Omental fat pad (tissue), 4 donors: ENCODE measurements at places on chromosomes 1 and 21.
A peak's percentile ranks its signal among the peaks of the same experiment; 100 is the strongest.

DNA sequence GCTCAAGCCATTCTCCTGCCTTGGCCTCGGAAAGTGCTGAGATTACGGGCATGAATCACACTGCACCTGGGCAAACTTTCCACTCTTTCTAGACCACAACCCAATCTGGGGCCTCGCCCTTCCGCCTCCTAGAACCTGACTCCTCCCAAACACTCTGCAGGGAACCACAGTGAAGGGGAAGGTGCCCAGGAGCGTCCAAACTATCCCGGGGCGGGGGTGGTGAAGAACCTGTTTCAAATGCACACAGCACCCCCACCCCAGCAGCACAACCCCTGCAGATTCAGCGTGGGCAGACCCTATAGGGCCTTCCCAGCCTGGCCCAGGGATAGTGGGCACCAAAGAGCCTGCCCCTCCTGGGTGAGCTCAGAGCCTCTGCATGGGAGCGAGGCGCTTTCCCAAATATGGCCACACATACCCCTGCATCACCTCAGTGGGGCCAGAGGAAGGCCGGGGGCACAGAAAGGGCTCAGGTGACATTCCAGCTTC, 86.9 kb downstream of the STUM start:
- no peak for DNase-seq

GRCh38 chr1:151156515-151156819, at the start of gene TNFAIP8L2:
Gene TNFAIP8L2 (plus strand): TSS chr1:151156649. CDS start chr1:151158698, 2,049 bp downstream.
- DNase-seq: no peak

DNA sequence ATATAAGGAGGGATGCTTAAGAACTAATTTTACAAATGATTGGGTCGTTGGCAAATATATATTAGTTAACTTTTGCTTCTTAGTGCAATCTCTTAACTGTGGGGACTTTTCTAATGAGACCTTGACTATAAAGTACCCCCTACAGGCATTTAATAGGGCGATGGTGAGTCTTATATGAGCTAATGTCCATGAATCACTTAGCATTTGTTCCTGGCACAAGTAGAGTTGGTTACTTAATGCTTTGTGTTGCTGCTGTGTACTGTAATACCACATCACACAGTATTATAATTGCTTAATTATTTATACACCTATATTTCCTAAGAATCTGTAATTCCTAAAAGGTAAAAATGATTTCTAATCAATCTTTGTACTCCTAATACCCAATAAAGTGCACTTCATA, 25.3 kb upstream of the TMCO1 start:
- no peak for DNase-seq

DNA sequence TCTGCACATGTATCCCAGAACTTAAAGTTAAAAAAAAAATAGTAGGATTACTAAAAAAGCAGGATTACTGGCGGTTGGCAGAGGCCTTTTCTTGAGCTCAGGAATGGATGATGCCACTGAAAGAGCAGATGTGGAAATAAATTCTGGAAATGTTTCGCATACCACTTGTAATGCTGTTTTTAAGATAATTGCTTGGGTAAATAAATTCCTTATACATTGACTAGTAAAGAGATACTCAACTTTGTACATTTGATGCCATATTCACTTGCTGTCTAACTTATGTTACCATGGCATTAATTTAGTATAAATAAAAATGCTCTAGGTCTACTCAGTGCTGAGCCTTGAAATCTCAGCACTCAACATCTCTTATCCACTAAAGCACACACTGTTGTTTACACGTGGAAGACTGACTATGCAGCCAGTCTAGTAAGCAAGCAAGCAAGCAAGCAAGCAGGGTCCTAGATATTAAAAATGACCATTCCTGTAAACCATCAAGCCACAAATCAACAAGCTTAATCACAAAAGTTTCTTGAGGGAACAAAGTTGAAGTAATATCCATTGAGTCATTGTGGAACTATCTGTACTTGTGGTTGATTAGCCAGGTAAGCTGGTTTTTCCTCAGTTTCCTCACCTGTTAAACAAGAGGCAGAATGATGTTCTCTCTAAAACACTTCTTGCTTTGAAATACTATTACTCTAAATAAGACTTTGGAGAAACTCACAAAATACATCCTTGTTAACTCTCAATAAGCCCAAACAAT, 1.7 kb upstream of the RASAL2 start:
- no peak for DNase-seq

DNA sequence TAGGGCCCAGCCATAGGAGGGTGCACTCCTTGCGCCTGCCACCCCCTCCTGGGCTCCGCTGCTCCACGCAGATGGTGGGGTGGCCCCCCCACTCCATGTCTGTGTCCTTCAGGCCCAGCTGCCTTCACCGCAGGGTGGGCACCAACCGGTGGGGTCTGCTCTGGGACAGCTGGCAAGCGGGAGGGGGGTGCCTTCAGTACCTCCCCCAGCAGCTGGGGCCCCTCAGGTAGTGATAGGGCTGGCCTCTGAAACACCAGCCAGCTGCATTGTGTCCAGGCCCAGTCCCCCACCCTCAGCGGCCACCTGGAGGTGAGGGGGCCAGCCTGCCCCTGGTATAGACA, 360 bp downstream of the GJC2 start:
- peak; percentile 16 for DNase-seq

GRCh38 chr1:229726061-229726460, 100.0 kb downstream of the URB2 start:
- DNase-seq: no peak

DNA sequence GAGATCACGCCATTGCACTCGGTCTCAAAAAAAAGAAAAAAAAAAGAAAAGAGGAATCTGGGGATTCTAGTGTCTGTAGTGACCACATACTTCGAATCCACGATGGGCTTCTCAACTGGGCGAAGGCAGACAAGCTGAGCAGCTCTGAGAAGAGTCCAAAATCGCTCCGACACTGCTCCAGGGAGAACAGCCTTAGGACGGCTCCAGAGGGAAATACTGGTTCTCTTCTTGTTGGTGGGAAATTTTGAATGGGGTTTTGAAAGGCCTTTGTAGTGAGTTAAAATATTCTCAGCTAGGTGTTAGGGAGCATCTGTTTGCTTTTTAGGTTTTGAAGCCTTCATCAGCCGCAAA, 18.3 kb upstream of the HJV start:
- DNase-seq: no peak

GRCh38 chr1:30275926-30276764, 447.2 kb downstream of the MATN1 start:
- no peak for DNase-seq

DNA sequence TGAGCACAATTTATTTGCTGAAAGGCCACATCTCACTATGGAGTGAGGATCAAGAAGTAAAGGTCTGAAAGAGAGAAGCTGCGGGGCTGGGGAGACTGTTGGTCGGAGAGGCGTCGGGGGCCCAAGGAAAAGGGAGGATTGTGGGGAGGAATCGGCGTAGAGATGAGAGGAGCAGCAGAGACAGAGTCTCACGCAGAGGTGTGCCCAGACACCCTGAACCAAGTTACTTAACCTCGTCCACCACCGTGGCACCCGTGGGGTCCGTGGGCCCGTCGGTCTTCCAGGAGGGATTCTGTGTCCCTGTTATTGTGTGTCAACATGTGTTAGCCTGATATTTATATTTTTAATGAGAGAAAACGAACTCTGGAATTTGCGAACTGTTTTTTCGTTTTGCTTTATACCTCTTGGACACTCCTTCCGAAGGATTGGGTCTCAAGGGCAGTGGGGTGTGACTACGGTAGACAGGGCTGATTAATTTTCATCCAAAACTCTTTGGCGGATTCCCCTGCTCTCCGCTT, 3.8 kb upstream of the NBPF1 start:
- DNase-seq: no peak

DNA sequence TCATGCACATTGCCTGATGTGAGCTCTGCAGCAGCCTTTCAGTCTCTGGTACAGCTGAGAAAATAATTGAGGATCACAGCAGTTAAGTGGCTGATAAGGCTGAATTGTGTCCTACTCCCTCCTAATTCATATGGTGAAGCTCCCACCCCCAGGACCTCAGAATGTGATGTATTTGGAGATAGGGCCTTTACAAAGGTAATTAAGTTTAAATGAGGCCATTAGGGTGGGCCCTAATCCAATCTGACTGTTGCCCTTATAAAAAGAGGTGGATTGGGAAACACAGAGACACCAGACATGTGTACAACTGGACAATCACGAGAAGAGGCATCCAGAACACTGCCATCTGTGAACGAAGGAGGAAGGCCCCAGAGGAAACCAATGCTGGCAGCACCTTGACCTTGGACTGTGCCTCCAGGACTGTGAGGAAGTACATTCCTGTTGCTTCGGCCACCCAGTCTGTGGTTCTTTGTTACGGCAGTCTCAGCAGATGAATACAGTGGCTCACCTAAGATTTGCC, 148.1 kb downstream of the TRABD2B start:
- DNase-seq: no peak

GRCh38 chr1:85245456-85245855, 14.0 kb downstream of the C1orf52 start:
- DNase-seq: no peak

- no peak for DNase-seq
Measured at GRCh38 chr1:168341483-168341975, 60.9 kb downstream of the TBX19 start.

DNA sequence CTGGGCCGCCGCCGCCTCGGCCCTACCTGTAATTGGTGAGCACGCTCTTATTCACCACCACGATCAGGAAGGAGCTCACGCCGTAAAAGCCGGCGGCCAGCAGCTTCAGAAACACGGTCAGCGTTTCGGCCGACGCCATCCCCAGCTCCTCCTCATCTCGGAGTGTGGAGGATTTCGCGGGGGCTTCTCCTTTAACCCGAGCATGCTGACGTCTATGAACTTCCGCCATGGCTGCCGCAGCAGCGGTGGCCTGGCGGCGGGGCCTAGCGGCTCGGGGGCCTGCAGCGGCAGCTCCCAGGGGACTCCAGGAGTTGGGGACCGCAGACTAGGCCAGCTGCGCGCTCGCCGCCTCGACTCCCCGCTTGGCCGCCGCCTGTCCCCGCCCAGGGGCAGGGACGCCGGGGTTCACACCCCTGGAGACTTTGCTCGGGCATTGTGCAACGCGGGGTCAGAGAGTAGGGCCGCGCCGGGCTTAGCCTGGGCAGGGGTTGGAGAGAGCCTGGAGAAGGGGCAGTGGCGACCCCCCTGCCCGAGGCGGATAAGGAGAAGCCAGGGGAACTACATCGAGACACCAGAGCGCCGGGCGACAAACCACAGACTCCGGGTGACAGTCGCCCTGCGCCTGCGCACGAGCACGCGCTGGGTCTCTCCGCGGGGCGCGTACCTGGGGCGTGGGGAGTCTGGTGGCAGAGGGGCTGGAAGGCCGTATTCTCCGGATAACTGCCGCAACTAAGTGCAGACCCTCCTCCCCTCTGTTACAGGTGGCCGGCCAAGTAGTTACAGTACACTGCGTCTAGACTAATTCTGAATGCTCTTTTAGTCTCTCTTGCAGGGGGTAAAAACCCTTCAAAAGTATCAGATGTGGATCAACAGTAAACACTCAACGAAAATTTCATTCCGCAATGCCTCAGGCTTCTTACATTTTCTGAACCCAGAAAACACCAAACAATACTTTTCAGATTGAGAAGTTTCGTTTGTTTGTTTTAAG, at the start of gene SLC35D1:
Gene SLC35D1 (minus strand): TSS at position 364 of the 988 bp plus-strand sequence. CDS start 135 bp downstream, at position 229.
- DNase-seq: peak; percentile 35

DNA sequence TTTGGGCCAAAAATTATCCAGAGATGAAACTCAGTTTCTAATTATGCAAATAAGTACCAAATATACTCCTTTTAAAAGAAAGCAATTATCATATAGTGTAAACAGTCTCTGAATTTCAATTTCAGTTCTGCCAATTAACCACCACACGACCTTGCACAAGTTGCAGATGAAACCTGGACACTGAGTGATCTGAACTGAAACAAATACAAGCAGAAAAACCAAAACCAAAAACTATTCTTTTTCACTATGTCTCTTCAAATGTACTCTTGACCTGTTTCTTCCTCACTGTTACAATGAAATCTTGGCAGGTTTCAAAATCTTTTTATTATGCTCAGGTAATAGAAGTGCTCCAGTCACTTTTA, 79.2 kb downstream of the TYW3 start:
- DNase-seq: no peak

DNA sequence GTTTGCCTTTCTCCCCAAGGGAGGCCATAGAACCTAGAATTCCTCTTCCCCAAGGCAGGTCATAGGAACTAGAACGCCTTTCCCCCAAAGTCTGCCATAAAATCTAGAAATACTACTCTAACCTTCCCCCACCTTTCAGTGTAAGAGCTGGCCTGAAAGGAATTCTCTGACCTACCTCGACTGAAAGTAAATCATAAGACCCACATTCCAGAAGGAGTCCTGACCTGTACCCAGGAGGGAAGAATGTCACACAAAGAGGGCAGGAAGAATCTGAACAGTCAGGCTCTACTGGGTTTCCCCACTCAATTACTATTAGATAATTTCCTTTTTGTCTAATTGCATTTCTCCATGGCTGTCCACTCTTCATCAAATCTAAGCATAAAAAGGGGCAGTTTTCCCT, 5.7 kb upstream of the ATG4C start:
- no peak for DNase-seq

DNA sequence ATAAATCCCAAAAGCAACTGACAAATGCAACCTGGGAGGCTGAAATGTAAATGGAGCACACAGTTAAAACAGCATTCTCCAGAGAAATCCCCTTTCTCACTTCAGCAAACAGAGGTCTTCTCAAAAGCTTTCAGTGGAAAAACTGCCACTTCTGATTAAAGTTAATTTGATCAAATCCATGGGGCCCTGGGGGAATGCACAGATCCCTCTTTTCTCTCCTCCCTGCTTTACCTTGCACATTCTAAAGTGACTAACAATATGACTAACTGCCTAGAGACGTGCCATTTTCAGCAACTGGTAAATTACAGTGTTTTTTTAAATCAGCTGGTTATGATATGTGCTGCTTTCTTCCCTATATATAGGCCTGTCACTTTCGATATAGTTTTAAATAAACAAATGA, 142.5 kb downstream of the RERE start:
- no peak for DNase-seq

DNA sequence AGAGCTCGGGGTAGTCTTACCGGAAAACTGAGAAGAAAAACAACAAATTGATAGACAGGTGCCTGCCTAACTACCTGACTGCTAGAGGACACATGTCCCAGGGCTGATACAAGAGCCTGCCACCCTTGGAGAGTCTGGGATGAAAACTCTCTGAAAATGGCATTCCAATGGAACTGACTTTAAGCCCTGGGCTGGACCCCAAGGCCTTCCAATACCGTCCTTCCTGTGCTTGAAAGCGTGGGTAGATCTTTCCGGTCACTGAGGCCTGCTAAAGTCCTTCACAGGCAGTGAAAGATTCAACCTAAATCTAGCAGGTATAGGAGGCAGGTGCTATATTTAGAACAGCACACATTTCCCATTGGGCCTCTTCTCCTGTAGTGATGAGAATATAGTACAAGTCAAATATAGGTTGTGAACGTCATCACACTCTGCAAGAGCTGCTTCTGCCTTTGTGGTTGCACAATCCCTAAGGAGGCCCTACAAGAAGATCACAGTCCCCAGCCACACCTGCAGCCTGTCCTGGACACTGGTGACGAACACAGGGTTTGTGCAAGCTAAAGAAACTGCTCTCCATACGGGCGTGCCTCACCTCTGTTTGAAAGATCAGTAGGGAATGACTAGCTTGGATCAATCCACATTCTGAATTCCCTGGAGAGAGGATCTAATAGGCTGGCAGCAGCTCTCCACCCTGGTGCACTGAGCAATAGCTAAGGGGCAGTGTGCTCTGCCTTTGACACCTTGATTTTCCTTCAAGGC, 876 bp upstream of the CHML start:
- DNase-seq: no peak
